Renal pelvis (tissue), 12 donors: ENCODE measurements at places on chromosomes 5 and 9. TPM values are rescaled to one million over a fixed set of nuclear protein-coding genes. Genes with fewer than 3 reads are reported as not detected.

DNA sequence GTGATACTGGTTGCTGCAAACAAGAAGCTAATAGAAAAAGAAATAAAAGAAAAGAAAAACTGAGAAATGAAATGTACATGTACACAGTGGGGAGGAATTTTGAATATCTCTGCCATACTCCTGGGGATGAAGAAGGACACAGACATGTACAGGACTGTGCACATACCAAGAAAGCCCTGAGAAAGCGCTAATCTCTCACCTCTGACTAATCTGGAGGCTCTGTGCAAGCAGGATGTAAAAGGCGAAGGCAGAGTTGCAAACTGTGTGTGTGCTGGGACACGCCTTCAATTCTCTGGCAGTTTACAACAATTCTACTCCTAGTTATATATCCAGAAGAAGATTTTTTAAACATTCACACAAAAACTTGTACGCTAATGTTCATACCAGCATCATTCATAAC is 211.4 kb downstream of the KIAA0825 start:
- no peak for DNase-seq

The FRRS1L gene
- 2.1 TPM for polyA plus RNA-seq

GRCh38 chr9:130106860-130107233 is 53.1 kb downstream of the GPR107 start:
- no peak for DNase-seq

The FGF18 gene
- polyA plus RNA-seq = 0.44 TPM

- DNase-seq = peak; percentile 30
Observed at GRCh38 chr5:58019614-58020013, 440.3 kb downstream of the PLK2 start.

GRCh38 chr9:127865645-127866464 is 11.4 kb upstream of the ENG start:
- no peak for DNase-seq

DNA sequence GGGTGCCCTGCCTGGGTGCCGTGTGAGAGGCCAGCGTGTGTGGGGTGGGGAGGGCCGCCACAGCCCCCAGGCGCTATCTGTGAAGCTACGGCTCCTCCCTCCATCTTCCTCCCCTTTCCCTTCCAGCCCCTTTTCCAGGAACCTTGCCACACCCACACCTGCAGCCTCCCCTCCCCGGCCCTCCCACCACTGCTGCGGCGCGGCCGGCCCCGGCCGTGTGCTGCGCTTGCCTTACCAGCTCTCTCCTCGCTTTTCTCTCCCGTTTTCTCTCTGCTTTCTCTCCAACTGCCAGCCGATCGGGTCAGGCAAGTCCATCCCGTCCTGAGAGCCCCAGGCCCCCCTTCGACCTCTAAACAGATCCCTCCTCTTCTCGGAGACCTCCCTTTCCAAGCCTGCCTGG is 21.4 kb downstream of the GOLGA2 start:
- no peak for DNase-seq
